ENCODE measurements at places on chromosomes 12 and 14.
A peak's percentile ranks its signal among the peaks of the same experiment; 100 is the strongest.

GRCh38 chr12:105343836-105344235 is 13.3 kb downstream of the C12orf75 start:
- DNase-seq, result no peak

GRCh38 chr12:7832059-7832696 is 40.5 kb downstream of the SLC2A14 start:
- DNase-seq, result peak; percentile 50

- no peak for DNase-seq
Measured at GRCh38 chr14:55373784-55374705, 37.6 kb downstream of the ATG14 start.

GRCh38 chr12:130689408-130690405 is 26.4 kb downstream of the RIMBP2 start:
- DNase-seq, result no peak

DNA sequence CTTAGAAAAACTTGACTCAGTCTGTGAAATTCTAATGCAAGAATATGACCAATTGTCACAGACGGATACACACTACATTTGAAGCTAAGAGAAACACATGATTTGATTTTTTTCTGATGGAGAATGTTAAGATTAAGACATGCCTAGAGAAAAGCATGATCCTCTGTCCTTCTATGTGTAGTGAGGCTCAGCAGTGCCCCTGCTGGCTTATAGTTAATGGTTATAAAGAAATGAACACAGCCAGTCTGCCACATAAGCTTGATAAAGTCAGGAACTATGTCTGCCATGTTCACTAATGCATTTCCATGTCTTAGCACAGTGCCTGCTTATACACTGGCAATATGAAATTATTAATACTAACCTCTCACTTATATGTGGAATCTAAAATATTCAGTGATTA is 168.1 kb upstream of the DAAM1 start:
- DNase-seq, result no peak

- DNase-seq, result no peak
Measured at GRCh38 chr12:89281539-89281867, 70.8 kb downstream of the DUSP6 start.

DNA sequence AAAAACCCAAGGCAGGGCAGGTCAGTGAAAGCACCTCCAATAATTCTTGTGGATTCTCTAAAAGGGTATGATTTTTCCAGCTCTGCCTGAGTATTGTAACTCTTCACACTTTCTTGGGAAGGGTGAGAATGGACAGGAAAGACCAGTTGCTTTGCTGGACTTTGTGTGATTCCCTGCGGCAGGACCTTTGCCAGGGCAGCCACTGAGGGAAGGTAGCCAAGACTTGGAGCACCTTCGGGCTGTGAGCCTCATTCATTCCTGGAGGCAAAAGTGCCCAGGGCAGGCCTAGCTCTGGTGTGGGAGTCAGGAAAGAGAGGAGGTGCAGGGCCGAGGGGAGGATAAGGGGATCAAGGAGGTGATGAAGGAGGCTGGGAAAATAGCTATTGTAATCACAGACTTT is 80.2 kb downstream of the VCPKMT start:
- no peak for DNase-seq

GRCh38 chr14:33486332-33486890 is 464.5 kb downstream of the EGLN3 start:
- no peak for DNase-seq

Data from CD4-positive, alpha-beta T cell (primary cell).